ENCODE measurements at places on chromosomes 4 and X. TPM values are rescaled to one million over a fixed set of nuclear protein-coding genes. Genes with fewer than 3 reads are reported as not detected.

The DMD gene
- total RNA-seq, result not detected

The CENPU gene
- total RNA-seq, result 3.4 TPM

The PSAPL1 gene
- total RNA-seq, result not detected

The MAGEC2 gene
- total RNA-seq, result not detected

The CT47A7 gene
- not detected for total RNA-seq

Data from CD8-positive, alpha-beta T cell (primary cell).